NCI-H1930 (cell line): ENCODE measurements at places on chromosomes 6 and 20.
A peak's percentile ranks its signal among the peaks of the same experiment; 100 is the strongest.

GRCh38 chr6:56381801-56382251 is 134.4 kb upstream of the COL21A1 start:
- DNase-seq, result no peak

DNA sequence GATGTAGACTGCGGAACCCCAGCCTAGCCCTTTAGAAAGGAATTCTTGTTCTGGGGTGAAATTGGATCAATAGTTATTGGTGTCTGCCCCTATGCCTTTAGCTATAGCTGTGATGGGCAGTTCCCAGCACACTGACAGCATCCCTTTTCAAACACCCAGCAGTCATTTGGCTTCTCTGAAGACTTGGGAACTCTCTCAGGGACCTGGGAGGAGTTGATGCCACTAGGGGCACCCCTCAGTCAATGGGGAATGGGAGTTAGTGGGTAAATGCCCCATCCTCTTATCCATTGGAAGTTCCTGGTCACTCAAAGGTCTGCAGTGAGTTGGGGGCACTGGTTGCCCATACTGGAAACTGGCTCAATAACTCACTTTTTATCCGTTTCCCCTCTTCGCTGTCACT is 31.6 kb upstream of the CSNK2A1 start:
- no peak for DNase-seq

DNA sequence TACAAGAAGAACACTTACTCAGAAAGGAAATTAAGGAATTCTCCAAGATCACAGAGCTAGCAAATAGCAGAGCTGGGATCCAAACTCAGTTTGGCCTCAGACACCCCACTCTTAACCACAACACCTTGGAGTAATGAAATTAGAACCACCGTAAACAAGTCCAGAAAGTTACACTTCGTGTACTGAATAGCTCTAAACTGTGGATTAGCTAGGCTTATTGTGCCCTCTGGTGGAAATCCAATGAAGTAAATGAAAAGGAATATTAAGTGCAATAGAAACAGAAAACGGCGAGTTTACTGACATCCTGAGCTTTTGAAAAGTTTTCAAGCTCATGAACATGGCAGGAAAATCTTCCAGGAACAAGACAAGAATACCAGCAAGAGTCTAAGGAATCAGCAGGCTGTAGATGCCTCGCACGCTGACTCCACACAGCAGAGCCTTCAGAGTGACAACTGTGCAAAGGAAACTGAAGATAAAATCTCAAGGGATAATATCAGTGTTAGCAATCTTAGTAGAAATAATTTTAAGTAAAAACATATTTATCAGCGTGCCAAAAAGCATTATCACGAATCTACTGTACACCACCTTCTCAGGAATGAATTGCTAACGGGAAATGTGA is 34.6 kb downstream of the FBXO5 start:
- peak; percentile 29 for DNase-seq

DNA sequence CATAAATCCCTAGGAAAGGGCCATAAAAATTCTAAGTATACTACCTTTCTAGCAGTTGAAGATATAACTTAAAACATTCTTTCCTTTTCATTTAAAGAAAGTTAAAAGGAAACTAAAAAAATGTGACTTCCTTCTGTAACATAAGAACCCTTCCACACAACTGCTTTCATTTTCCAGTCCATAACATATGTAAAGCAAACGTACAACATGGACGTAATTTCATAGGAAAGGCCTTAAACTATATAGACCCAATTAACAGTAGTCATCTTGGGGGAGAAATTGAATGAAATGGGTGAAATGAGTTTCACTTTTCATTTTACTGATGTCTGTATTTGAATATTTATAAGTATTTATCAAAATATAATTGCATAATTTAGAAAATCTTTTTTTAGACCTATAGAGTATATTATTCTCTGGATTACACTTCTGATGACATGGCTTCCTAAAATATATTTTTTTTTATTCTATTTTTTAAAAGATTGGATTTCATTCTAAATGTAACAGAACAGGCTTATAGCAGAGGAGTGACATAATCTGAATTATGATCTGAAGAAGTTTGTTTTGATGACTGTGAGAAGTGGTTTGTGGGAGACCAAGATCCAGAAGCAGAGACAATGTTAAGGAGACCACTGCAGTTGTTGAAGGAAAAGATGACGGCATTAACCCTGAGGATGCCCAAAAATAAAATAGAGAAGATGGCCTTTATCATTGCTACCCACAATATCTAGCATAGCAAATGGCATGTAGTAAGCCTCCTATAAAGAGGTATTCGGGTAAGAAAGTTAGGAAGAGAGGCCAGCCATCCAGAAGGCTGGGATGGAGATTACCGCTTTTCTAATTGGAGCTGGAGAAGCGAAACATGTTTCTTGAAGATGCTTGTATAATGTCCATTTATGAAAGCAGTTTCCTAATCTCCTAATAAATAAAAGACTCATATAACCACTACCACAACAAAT is 260.4 kb downstream of the PTPRK start:
- no peak for DNase-seq

DNA sequence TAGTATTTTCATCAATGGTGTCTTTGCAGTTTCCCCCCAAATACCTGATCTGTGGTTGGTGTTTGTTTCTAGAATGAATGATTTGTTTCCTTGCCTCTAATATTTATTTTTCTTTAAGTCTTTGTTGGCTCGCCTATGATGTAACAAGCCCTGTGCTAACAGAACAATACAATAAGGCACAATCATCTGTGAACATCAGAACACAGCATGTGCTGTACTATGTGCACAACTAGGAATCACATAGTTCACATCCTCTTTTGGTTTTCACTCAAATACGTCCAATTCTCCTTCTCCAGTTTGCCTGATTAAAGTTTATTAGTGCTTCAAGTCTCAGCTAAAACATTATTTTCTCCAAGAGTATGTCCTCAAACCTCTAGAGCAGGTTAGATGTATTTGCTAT is 613.1 kb downstream of the EPHA7 start:
- DNase-seq, result no peak

DNA sequence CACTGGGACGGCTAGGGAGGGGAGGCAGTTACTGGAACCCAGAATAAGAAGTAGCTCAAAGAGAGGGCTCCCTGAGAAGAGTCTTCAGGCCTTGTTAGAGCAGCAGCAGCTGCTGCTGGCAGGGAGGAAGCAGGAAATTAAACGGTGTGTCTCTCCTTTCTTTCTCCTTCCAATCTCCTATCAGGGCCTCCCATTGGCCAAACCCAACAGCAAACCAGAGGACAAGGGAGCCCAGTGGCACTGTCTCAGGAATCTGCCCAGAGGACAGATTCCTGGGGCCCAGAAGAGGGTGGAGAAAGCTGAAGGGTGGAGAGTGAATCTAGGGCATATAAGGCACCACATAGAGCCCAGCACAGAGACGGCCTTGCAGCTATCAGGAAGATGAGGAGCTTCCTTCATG is 10.2 kb downstream of the BTN3A1 start:
- no peak for DNase-seq

DNA sequence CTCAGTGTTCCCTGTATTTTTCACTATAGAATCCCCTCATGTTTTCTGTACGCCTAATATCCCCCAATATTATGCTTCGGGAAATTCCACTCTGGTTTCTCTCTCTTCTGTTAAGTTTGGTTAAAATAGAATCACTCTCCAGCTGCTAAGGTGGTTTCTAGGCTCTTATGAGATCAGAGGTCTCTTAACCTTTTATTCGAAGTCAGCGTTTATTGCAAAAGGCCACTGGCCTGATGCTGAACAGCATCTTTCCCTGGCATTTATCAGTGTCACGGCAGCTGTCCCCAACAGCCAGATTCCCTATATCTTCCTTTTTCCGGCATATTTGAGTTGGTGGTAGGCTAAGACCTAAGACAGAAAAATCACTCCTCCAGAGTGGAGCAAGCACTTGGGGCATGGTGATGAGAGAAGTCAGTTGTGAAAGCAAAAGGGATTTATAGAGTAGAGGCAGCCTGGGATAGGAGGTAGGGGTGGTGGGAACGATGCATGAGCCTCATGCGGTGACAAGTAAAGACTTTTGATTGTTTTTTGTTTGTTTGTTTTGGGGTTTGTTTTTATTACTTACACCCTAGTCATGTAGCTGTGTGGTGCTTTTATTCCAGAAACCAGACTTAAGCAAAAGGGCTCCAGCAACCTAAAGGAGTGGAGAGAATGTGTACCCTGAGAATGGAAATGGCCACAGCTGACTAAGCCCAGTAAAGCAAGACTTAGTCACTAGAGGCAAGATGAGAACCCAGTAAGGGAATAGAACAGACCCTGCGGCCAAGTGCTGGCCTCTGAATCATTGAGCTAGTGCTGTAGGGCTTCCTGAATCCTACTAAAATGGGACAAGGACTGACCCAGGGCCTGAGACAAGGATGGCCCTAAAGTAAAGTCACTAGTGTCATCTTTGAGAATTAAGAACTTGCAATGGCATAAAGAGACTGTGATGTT is 233.0 kb upstream of the PRND start:
- no peak for DNase-seq

DNA sequence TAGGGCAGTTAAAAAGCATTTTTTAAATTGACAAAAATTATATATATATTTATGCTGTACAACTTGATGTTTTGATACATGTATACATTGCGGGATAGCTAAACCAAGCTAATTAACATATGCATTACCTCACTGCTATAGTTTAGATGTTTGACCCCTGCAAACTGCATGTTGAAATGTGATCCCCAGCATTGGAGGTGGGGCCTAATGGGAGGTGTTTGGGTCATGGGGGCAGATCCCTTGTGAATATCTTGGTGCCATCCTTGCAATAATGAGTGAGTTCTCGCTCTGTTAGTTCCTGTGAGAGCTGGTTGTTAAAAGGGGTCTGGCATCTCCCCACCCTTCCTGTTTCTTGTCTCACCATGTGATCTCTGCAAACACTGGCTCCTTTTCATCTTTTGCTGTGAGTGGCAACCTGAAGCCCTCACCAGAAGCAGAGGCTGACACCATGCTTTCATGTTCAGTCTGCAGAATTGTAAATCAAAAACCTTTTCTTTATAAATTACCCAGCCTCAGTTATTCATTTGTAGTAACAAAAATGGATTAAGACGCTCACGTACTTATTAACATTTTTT is 111.8 kb downstream of the MCHR2 start:
- no peak for DNase-seq

- no peak for DNase-seq
Measured at GRCh38 chr6:158708239-158708638, 58.4 kb downstream of the SYTL3 start.

DNA sequence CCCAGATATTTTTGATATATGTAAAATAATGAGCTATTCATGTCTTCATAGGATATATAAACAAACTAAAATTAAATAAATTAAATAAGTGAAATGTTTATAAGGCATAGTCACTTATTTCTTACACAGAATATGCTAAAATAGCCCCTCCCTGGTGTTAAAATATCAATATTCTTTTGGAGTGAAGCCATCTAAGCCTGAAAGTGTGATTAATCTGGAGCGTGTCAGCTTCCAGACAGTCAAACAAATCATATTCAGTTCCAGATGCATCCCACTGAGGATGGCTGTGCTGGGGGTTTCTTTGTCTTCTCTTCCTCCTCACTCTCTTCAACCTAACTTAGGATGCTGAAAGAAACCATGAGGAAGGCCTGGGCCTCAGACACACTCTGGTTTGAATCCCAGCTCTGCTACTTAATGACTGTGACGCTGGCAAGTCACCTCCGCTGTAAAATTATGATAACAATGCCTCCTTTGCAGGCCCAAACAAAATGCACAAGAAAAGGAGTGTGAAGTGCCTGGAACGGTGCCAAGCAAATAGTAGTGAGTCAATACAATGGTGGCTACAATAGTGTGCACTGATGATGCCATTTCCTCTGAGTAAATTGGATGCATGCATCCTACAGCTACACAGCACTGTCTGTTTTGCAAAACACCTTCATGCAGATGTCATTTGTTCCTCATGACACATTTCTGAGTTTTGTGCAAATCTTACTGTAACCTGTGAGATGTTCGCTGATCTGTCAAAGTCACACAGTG is 161.4 kb downstream of the FOXC1 start:
- DNase-seq, result no peak

DNA sequence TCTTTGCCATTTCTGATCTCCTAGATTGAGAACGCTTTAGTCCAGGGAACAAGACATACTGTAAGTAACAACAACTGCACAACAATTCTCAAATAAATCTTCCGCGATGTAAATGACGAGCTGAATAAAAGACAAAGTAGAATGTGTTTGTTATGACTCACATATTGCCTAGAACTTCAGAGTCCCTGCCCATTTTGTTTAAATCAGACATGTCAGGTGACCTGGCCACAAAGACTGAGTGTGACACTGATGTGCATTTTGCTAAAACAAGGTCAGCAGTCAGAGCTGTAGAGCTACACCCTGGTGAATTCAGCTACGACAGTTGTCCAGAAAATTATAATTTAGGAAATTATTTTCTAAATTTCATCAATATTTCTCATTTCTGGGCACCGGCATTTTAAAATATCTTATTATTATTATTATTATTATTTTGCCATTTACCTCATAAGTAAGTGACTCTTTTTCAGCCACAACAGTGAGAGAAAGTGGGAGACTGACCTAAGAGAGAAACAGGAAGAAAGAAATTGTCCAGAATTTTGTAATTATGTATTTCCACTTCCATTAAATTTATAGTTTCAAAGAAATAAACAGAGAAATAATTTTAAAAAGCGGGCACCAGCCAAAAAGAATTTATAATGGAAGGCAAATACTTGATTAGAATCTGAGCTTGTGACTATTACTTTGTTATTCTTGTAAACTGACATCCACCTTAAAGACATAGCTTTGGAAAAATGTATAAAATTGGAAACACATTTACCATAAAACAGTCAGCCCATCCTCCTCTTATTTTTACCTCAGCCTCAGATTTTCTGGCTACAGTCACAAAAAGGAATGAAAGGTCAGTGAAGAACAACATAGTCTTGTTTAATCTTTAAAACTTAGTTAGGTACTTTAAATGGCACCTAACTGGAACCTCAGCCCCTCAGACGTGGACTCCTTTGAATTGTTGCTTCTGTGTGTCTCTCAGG is 157.0 kb upstream of the CITED2 start:
- no peak for DNase-seq

- no peak for DNase-seq
Measured at GRCh38 chr20:39381595-39381994, 419.5 kb downstream of the DHX35 start.

DNA sequence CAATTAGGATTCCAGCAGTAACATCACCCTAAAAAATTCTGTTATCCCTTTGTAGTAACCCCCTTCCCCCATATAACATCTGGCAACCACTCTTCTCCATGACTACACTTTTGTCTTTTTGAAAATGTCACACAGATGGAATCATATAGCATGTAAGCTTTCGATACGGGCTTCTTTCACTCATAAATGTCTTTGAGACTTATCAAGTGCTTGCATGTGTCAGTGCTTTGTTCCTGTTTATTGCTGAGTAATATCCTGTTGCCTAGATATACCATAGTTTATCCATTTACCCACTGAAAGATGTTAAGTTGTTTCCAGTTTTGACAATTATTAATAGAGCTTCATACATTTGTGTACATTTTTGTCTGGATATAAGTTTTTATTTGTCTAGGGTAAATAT is 10.4 kb upstream of the SNPH start:
- no peak for DNase-seq

GRCh38 chr6:5782783-5783547 is 223.8 kb downstream of the NRN1 start:
- no peak for DNase-seq

DNA sequence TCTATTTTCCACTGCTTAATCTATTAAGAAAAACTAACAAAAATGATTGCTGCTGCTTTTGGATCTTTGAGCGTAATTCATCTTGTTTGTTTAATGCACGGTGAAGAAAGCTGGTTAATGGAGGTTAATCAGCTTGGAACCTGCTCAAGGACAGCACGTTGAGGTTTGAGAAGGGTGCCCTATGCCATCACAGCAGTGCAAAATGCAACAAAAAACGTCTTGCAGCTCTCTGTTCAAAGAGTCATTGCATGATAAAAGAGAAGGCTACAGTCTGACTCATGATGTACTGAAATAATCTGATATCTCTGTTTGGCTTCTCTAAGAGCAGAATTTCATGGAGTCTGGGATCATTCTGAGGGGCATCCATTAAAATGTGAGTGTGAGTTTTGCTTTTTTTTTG is 80.6 kb upstream of the PREP start:
- DNase-seq, result no peak
